ENCODE measurements at places on chromosomes 11 and 22.

DNA sequence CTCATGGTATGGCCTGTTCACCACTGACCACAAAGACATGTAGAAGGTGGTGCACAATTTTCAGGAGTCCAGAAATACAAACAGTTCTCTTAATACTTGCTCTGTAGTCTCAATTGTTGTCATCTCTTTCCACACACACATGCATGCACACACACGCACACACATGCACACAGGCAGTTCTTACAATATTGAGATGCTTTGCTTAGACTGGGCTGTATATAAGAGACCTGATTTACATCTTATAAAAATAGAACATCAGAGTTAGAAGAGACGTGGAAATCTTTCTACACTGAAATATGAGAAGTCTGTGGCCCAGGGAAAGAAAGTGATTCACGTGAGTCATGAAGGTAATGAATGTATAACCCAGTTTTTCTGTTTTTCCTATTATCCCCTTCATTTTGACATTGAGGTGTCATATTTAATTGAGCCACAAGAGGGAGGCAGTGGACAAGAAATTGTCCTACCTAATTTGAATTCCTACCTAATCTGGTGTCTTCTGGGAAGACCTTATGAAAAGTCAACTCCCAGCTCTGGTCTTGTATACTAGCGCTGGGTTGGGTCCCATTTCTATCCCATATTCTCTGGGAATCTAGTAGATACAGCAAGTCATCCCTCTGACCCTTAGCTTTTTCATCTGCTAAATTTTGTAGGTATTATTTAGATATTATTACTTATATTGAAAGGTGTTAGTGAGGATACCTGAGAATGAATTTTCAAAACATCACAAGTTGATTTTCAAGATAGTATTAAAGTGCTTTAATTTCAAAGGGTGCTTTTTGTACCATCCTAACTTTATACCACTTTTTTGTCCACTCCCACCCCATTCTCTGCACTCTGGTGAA, 14.9 kb upstream of the MS4A4A start:
- peak; percentile 47 for DNase-seq

GRCh38 chr22:32380991-32381390, 23.3 kb downstream of the RFPL3 start:
- peak; percentile 75 for DNase-seq

DNA sequence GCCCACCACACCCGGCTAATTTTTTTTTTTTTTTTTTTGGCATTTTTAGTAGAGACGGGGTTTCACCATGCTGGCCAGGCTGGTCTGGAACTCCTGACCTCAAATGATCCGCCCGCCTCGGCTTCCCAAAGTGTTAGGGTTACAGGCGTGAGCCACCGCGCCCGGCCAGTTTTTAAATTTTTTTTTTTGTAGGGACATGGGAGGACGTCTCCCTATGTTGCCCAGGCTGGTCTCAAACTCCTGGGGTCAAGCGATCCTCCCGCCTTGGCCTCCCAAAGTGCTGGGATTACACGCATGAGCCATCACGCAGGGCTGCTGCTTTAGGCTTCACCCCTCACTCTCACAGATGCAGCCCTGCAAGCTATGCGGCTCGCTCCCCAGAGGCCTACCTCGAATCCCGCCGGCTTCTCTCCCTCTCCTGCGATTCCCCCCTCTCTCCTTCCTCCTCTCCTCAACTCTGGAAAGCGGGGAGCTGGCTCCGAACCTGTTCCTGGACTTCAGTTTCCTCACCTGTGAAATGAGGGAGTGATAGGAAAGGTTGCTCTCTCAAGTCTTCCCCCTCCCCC, 926 bp downstream of the CCDC157 start:
- DNase-seq: no peak

GRCh38 chr11:78061088-78061920, 2.4 kb upstream of the THRSP start:
- no peak for DNase-seq

GRCh38 chr22:50337262-50338041, 5.7 kb upstream of the PPP6R2 start:
- DNase-seq: no peak

- DNase-seq: no peak
Observed at GRCh38 chr11:95739108-95739938, 50.3 kb downstream of the FAM76B start.

DNA sequence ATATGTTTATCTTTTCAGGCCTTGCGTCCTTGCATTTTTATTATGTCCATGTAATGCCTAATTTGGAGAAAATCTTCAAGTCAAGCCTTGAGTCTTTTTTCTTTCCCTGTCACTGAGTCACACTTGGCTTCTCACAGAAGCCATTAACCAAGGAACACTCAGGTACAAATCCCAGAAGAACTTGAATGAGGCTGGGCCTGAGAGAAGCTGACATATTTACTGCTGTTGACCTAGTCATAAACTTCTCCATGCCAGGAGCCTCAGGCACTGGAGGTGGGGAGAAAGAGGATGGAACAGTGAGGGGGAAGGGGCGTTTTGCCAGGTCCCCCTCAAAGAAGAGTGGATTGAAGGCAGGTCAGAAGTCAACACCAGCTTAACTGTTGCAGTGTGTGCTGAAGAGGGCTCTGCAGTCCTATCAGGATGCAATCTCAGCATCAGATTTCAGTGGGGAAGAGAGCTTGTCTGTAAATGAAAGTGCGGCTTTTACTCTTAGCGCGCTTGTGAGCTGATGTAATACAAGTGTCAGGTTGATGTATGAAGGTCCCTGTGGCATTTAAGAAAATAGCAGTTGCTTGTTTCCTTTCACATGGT, 526.0 kb downstream of the ETS1 start:
- no peak for DNase-seq

DNA sequence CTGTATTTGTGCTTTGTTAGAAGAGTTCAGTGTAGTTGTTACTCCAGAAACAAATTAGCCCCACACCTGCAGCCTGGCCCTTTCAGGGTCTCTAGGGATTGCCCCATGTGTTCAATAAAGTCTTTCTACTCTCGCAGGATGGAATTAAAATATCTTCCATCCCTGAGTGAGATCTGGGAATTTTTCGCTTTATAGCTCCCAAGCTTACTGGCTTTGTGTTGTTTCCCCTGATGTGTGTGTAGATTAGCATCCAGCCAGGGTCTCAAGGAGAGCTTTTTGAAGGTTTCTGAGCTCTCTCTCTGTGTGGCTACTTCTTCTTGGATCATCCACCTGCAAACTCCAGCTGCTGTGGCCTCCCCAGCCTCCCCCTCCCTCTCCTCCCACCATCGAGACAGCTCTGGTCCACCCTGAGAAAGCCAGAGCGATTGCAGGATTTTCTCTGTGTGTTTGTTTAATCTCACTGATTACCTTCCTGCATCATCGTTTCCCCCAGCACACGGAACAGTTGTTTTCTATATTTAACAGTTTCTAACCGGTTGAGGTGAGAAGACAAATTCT, 553.5 kb downstream of the TBC1D22A start:
- DNase-seq: no peak

GRCh38 chr22:19634226-19634975, 79.9 kb upstream of the SEPTIN5 start:
- DNase-seq: no peak

DNA sequence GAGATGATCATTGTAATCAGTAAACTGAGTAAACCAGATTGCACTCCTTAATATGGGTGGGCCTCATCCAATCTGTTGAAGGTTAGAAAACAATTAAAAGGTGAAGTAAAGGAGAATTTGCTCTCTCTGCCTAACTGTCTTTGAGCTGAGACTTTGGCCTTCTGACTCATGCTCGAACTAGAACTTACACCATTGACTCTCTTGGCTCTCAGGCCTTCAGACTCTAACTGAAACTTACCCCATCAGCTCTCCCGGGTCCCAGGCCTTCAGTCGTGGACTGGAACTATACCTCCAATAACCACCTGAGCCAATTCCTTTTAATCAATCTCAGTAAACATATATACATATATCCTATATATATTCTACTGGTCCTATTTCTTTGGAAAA, 34.0 kb downstream of the LGR4 start:
- no peak for DNase-seq

- DNase-seq: no peak
Observed at GRCh38 chr11:126115816-126116331, 53.2 kb upstream of the CDON start.

DNA sequence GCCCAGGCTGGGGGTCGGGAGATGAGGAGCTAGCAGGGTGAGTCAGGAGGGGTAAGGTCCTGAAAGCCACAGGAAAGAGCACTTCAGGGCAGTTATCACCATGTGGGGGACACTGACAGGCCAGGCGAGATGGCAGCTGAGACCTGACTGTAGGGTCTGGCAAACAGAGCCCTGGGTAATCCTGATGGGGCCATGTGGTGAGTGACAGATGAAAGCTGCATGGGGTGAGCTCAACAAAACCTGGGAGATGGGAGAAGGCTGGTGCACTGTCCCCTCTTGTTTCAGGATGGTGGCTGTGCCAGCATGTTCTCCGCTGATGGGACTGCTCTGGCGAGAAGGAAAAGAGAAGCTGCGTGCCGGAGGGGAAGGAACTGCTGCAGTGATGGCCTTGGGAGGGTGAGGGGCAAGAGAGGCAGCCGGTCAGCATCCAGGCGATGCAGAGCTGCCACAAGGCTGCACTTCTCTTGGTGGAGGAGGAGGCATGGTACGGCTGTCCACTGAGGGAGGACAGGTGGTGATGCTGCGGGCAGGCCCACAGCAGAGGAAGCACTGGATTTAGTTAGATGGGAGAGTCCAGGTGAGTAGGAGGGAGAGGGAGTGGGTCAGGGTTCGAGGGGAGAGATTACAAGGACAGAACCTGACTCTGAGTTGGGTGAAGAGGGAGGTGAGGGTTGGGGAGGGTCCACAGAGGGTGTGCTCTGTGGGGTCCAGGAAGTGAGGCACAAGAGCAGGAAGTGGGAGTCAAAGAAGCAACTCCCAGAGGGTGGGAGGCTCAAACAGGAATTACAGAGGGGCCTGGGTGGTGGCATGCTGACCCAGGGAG, 3.8 kb downstream of the TOP3B start:
- no peak for DNase-seq

GRCh38 chr22:19932367-19933206, 9.0 kb upstream of the COMT start:
- no peak for DNase-seq

- DNase-seq: no peak
Observed at GRCh38 chr11:23957314-23957713, 539.5 kb upstream of the LUZP2 start.

GRCh38 chr11:115302946-115303703, 201.1 kb downstream of the CADM1 start:
- DNase-seq: no peak

- no peak for DNase-seq
Observed at GRCh38 chr11:9473408-9473807, 12.6 kb downstream of the ZNF143 start.

- no peak for DNase-seq
Observed at GRCh38 chr22:44357296-44357965, 44.7 kb upstream of the SHISAL1 start.

GRCh38 chr11:67671211-67671520, 3.3 kb downstream of the ALDH3B2 start:
- DNase-seq: no peak

GRCh38 chr11:47123094-47123493, 53.6 kb downstream of the ARFGAP2 start:
- no peak for DNase-seq

- DNase-seq: no peak
Observed at GRCh38 chr11:81219661-81220060, 1514.0 kb downstream of the FAM181B start.

DNA sequence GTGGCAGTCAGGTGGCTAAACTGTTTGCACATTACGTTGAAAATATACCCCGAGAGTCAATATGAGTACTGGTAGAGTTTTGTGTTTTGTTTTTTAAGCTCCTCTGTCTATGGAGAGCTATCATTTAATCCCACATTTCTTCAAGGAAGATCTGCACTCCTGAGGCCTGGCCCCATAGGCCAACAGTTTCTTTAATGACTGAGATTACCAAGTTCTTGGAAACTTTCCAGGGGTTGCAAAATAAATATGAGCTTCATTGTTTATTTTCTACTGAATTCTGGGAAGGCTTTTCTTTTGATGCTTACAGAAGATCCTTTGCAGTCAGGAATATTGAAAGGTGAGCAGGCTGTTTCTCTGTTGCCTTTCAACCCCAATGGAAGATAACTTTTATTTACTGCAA, 452.0 kb downstream of the JRKL start:
- DNase-seq: no peak

GRCh38 chr11:8090756-8091155, 9.7 kb downstream of the TUB start:
- no peak for DNase-seq

GRCh38 chr11:131350872-131351271, 19.5 kb upstream of the NTM start:
- no peak for DNase-seq

GRCh38 chr11:132058211-132058772, 687.9 kb downstream of the NTM start:
- DNase-seq: no peak

GRCh38 chr11:65034423-65034822, 6.6 kb upstream of the SAC3D1 start:
- DNase-seq: no peak

DNA sequence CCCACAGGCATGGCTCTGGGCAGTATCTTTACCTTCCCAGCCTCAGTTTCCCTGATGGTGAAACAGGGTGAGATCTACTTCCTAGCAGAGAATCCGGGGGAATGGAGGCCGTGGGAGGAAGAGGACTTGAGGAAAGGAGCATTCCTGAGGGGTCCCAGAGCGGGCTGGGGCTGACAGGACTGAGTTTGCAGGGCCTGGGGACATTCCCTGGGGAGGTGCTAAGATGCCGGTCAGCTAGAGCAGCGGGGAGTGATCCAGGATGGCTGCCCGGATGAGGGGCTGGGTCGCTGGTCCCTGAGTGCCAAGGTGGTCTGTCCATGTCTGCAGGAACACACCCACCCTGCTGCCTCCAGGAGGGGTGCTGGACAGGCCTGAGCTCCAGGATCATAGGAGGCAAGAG, 8.3 kb upstream of the RTN4R start:
- DNase-seq: no peak

DNA sequence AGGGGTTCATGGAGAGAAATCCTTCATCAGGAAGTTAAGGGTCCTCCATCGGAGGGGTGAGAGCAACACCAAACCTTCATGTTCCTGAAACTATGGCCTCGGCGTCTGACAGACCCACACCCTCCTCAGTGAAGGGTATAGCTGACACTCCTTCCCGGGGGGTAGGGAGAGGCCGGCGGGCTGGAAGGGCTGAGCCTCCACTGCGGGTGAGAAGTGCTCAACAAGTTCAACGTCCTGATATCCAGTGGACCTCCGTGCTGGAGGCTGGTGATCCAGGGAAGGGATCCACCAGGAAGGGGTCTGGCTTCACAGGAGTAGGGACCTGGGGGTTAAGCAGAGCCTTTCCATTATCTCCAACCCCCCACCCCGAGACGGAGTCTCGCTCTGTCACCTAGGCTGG, 12.3 kb downstream of the CARS1 start:
- no peak for DNase-seq

DNA sequence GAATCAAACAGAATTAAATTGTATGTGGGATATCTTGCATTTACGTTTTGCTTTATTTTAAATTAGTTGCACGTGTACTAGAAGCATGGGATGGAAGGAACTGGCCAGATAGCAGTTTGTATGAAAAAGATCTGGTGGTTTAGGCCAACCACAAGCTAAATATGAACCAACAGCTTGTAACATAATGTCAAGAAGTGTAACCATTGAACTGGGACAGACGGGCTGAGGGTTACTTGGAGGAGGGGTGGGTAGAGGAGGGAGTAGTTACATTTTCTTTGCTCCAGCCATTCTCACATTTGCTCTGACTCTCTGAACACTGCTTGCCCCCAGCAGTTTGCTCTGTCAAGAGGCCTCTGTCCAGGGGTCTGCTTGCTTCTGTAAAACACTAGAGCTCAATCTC, 31.7 kb upstream of the CXCR5 start:
- no peak for DNase-seq

- DNase-seq: no peak
Observed at GRCh38 chr11:27348340-27348873, 14.6 kb downstream of the CCDC34 start.

- no peak for DNase-seq
Observed at GRCh38 chr11:134658481-134659225, 246.6 kb upstream of the B3GAT1 start.
